Immature natural killer cell (primary cell): ENCODE measurements at places on chromosomes 2 and 18. TPM values are rescaled to one million over a fixed set of nuclear protein-coding genes. Genes with fewer than 3 reads are reported as not detected.

GRCh38 chr2:215967590-215968378 lies 45.6 kb downstream of the MREG start:
- no peak overlapping the region for H3K4me3 ChIP-seq
- H3K27me3 ChIP-seq = no peaks in the 10 kb centered on the region
- no peak for DNase-seq
- H3K4me1 ChIP-seq = peaks cover 11% of the 10 kb centered on the region
- no peak overlapping the region for H3K27ac ChIP-seq
- H3K36me3 ChIP-seq = peaks cover 10% of the 10 kb centered on the region

DNA sequence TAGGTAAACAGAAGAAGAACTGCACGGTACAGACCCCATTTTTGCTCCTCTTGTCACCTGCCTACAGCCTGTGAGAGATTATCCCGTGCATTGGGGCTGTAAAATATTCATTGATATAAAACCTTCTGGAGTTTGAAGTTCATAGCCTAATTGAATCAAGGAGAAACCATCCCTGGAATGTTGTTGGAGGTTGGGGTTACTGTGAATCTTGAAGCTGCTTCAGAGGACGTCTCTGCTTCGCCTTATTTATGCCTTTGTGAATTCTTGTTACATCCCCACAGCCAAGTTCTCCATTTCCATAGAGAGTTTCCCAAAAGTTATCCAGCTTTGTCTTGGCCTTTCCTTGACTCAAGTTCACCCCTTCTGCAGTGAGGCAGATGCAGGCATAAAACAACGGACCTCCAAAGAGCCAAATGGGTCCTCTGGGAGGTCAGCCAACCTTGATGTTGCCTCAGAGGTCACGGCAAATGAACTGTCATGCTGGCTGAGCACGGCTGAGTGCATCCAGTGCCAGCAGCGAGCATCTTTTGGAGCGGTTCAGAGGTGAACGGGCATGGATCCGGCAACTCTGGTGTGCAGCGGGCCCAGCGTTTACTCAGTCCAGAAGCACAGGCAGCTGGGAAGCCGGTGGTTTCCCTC lies 317.6 kb downstream of the PRKCE start:
- no peaks in the 10 kb centered on the region for H3K27me3 ChIP-seq
- peaks cover 10% of the 10 kb centered on the region for H3K4me1 ChIP-seq
- H3K4me3 ChIP-seq = no peak overlapping the region
- DNase-seq = no peak
- no peak overlapping the region for H3K27ac ChIP-seq

- H3K27me3 ChIP-seq = peaks cover 2% of the 10 kb centered on the region
- H3K36me3 ChIP-seq = no peaks in the 10 kb centered on the region
- no peak for DNase-seq
- H3K27ac ChIP-seq = no peak overlapping the region
Measured at GRCh38 chr2:48198371-48198770, 292.1 kb upstream of the FBXO11 start.

DNA sequence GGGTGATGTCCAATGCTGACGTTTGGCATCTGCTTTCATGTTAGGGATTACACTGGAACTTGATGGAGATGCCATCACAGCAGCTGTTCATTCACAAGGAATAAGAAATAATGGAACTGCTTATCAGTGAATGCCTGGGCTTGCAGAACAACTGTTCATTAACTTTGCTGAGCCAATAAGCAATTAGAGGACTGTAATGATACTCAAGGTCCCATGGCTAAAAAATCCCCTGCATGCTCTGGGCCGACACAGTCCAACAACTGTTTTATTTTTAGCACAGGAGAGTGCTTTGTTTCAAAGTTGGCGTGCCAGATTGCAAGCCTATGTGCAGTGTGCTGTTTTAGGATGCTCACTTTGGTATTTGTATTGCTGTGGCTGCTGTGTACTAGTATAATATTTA lies 408.0 kb upstream of the RGPD4 start:
- H3K27me3 ChIP-seq = peaks cover 1% of the 10 kb centered on the region
- no peaks in the 10 kb centered on the region for H3K4me1 ChIP-seq
- H3K27ac ChIP-seq = no peak overlapping the region
- no peak for DNase-seq
- no peak overlapping the region for H3K4me3 ChIP-seq

DNA sequence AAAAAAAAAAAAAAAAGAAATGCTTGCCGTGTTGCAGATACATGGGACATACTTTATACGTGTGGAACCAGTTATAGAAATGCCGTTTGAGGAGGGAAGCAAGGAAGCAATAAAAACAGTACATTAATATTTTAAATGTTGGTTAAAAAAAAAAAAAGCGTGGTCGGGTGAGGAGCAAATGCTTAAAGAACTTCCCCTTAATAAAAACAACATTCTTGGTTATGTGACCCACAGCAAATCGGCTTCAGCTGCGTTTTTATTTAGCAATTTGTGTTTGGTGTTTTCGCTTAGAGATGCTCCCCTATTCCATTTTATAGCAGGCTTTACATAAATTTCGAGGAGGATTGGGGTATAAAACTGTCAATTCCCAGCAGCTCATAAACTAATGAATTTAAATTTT lies 223.6 kb downstream of the LRRTM1 start:
- H3K27ac ChIP-seq = no peak overlapping the region
- H3K36me3 ChIP-seq = no peaks in the 10 kb centered on the region
- no peak for DNase-seq
- H3K4me3 ChIP-seq = no peak overlapping the region

- H3K4me1 ChIP-seq = no peaks in the 10 kb centered on the region
- no peak for DNase-seq
- H3K36me3 ChIP-seq = peaks cover 3% of the 10 kb centered on the region
- H3K27ac ChIP-seq = no peak overlapping the region
Measured at GRCh38 chr2:62263076-62263715, 67.3 kb downstream of the B3GNT2 start.

GRCh38 chr2:46306988-46307655 lies 9.9 kb downstream of the EPAS1 start:
- no peak overlapping the region for H3K4me3 ChIP-seq
- no peak overlapping the region for H3K27ac ChIP-seq
- H3K27me3 ChIP-seq = peaks cover 9% of the 10 kb centered on the region
- peaks cover 11% of the 10 kb centered on the region for H3K4me1 ChIP-seq

DNA sequence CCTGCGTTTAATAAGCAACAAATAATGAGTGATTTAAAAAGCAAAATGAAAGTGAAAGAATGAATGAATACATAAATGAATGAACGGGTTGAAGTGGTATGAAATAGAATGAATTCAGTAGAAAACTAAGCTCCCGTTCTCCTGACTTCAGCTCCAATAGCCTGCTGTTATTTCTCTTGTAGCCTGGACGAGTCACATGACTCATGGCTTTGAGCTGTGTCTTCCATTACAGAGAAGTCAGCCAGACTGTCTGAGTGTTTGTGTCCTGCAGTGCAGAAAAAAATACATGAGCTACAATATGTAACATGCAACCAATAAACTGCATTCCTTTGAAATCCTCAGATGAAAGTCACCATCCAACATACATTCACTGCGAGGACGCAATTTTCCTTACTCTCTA lies 21.2 kb downstream of the SCG2 start:
- no peaks in the 10 kb centered on the region for H3K4me1 ChIP-seq
- H3K36me3 ChIP-seq = no peaks in the 10 kb centered on the region
- no peak overlapping the region for H3K27ac ChIP-seq

GRCh38 chr2:206443735-206444527 lies 599 bp downstream of the ADAM23 start:
- DNase-seq = no peak
- H3K36me3 ChIP-seq = no peaks in the 10 kb centered on the region
- H3K4me3 ChIP-seq = peak overlapping the region; percentile 47
- H3K4me1 ChIP-seq = peaks cover 10% of the 10 kb centered on the region
- no peak overlapping the region for H3K27ac ChIP-seq

DNA sequence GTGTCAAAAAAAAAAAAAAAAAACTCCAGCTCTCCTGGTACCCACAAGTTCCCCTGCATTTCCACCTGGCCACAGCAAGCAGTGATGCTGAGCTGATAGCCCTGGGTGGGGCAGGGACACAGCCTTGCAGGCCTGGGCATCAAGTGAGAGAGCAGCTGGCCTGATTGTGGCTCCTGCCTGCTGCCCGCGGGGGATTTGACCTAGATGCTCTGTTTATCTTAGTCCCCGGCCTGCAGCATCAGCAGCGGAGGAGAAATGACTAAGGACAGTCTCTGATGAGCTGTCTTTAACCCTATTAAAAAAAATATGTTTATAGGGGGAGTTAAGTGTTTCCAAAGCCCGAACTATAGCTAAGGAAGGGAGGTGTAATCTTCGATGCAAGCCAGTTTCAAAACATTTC lies 102.6 kb downstream of the MTCL1 start:
- H3K4me1 ChIP-seq = peaks cover 6% of the 10 kb centered on the region
- no peak overlapping the region for H3K4me3 ChIP-seq
- no peak overlapping the region for H3K27ac ChIP-seq
- DNase-seq = no peak
- no peaks in the 10 kb centered on the region for H3K36me3 ChIP-seq

GRCh38 chr18:23689616-23690504 lies 607 bp downstream of the LAMA3 start:
- DNase-seq = no peak
- no peak overlapping the region for H3K27ac ChIP-seq
- peaks cover 8% of the 10 kb centered on the region for H3K27me3 ChIP-seq
- peak overlapping the region; percentile 23 for H3K4me3 ChIP-seq
- H3K4me1 ChIP-seq = peaks cover 9% of the 10 kb centered on the region

GRCh38 chr2:168730344-168730743 lies 72.1 kb upstream of the NOSTRIN start:
- H3K27me3 ChIP-seq = no peaks in the 10 kb centered on the region
- no peak for DNase-seq
- H3K36me3 ChIP-seq = no peaks in the 10 kb centered on the region
- no peak overlapping the region for H3K27ac ChIP-seq

DNA sequence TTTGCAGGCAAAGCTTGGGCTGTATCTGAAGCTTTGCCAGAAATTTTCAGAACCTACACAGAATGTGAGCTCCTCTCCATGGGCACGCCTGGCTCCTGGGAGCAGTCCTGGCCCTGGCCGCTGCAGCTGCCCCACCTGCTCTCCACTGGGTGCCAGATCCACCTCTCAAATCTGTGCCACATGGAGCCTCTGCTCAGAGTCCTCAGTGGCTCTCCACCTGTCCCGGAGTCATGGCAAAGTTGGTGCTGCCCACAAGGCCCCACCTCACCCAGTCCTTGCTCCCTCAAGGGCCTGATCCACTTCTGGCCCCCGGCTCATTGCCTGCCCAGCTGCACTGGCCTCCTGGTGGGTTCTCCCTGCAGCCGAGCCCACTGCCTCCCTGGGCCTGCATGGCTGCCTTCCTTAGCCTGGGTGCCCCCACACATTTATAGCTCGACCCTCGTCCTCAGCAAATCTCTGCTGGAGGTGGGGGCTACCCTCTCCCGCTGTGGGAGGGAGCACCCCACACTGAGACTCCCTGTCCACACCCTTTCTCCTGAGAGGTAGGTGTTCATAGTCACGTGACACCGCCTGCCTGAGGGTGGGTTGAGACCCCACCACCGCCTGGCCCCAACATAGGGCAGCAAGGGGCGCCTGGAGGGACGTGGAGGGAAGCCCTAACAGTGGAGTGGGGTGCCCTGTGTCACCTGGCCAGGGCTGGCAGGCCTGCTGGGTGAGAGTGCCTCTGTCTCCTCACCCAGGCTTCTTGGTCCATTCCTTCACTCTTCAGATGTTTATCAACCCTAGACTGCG lies 224.1 kb downstream of the SH3RF3 start:
- H3K4me1 ChIP-seq = peaks cover 29% of the 10 kb centered on the region
- peaks cover 5% of the 10 kb centered on the region for H3K27me3 ChIP-seq
- H3K27ac ChIP-seq = no peak overlapping the region
- no peaks in the 10 kb centered on the region for H3K36me3 ChIP-seq

GRCh38 chr18:48862132-48862531 lies 88.6 kb downstream of the SMAD7 start:
- H3K4me1 ChIP-seq = peaks cover 15% of the 10 kb centered on the region
- DNase-seq = no peak
- H3K4me3 ChIP-seq = no peak overlapping the region

GRCh38 chr2:230665263-230665691 lies 47.4 kb upstream of the CAB39 start:
- H3K4me1 ChIP-seq = peaks cover 79% of the 10 kb centered on the region
- DNase-seq = peak; percentile 20
- H3K27me3 ChIP-seq = peaks cover 2% of the 10 kb centered on the region
- H3K27ac ChIP-seq = peak overlapping the region; percentile 71
- peak overlapping the region; percentile 13 for H3K4me3 ChIP-seq

- H3K27me3 ChIP-seq = peaks cover 2% of the 10 kb centered on the region
- no peak overlapping the region for H3K27ac ChIP-seq
- H3K36me3 ChIP-seq = no peaks in the 10 kb centered on the region
- no peak overlapping the region for H3K4me3 ChIP-seq
- no peaks in the 10 kb centered on the region for H3K4me1 ChIP-seq
Measured at GRCh38 chr2:26982102-26982742, 11.8 kb downstream of the MAPRE3 start.

GRCh38 chr2:75553935-75554531 lies 6.7 kb downstream of the EVA1A start:
- H3K36me3 ChIP-seq = no peaks in the 10 kb centered on the region
- no peaks in the 10 kb centered on the region for H3K4me1 ChIP-seq
- no peak for DNase-seq
- H3K27me3 ChIP-seq = peaks cover 2% of the 10 kb centered on the region
- no peak overlapping the region for H3K27ac ChIP-seq
- no peak overlapping the region for H3K4me3 ChIP-seq

DNA sequence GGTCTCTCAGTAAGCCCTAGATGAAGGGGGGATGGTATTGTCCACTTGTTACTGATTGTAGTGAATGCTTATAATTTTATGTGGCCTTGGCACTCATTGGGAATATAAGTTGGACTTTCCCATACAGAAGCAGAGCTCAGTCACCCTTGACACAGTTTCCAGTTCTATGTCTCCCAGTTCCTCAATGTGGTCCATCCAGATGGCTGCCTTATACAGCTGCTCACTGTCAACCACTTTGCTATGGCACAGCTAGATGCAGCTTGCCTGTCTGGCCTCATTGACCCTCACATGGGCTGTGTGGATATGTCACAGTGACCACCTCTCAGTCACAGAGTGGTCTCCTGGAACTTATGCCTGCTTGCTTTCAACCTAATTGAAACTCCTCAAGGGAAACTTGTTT lies 21.7 kb downstream of the SLC39A6 start:
- peaks cover 28% of the 10 kb centered on the region for H3K36me3 ChIP-seq
- H3K27me3 ChIP-seq = peaks cover 2% of the 10 kb centered on the region
- H3K4me1 ChIP-seq = no peaks in the 10 kb centered on the region
- no peak for DNase-seq
- H3K27ac ChIP-seq = no peak overlapping the region

GRCh38 chr2:70615222-70615621 lies 61.6 kb upstream of the TGFA start:
- no peak overlapping the region for H3K27ac ChIP-seq
- H3K36me3 ChIP-seq = no peaks in the 10 kb centered on the region
- H3K4me1 ChIP-seq = no peaks in the 10 kb centered on the region
- H3K4me3 ChIP-seq = no peak overlapping the region

The CDC42EP3 gene
- 170 TPM for polyA plus RNA-seq

The TTL gene
- polyA plus RNA-seq = 1.6 TPM

The COL4A3 gene
- 0.10 TPM for polyA plus RNA-seq

The BMP10 gene
- polyA plus RNA-seq = not detected

The KATNAL2 gene
- 0.08 TPM for polyA plus RNA-seq

The EPHA4 gene
- 6.7 TPM for polyA plus RNA-seq

The IL1R2 gene
- polyA plus RNA-seq = not detected

The MC5R gene
- polyA plus RNA-seq = not detected

The CD207 gene
- polyA plus RNA-seq = 0.20 TPM

The ITGAV gene
- 4.0 TPM for polyA plus RNA-seq

The REG3A gene
- polyA plus RNA-seq = not detected

The CNTNAP5 gene
- polyA plus RNA-seq = not detected

The GALNT14 gene
- polyA plus RNA-seq = not detected

The HADHA gene
- polyA plus RNA-seq = 94.4 TPM

The ZNF516 gene
- polyA plus RNA-seq = 1.2 TPM
